Fibroblast of skin of right biceps (primary cell): ENCODE measurements at places on chromosomes 5 and 9.

- DNase-seq: peak; percentile 41
Observed at GRCh38 chr9:78967596-78968217, 604.1 kb upstream of the TLE4 start.

- DNase-seq: no peak
Observed at GRCh38 chr5:6728795-6729183, 15.6 kb downstream of the TENT4A start.

DNA sequence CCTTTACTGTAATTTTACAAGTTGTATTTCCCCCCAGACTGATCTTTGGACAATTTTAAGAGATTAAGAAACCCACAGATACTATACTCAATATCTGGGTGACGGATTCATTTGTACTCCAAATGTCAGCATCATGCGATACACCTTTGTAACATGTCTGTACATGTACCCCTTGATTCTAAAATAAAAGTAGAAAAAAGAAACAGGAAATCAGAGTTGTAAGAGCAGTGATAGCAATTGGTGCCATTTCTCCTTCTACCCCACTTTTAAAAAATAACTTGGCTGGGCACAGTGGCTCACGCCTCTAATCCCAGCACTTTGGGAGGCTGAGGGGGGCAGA, 116.9 kb downstream of the FGF1 start:
- DNase-seq: no peak

DNA sequence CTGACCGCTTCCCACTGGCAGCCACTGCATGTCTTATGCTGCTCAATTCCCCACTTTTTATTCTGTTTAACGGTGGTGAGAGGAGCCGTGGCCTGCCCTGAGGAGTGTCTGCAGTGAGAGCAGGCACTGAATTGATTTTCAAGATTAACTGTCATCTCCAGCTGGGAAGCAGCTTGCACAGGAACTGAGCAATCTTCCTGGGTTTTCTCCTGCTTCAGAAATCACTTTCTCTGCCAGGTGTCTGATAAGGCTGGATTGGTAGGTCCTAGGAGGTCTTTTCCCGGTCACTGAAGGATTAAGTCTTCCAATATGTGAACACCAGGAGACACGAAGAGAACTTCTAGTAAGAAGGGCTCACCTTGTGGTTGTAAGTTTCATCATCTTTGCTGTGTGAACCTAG, 181.1 kb upstream of the RAD23B start:
- no peak for DNase-seq

DNA sequence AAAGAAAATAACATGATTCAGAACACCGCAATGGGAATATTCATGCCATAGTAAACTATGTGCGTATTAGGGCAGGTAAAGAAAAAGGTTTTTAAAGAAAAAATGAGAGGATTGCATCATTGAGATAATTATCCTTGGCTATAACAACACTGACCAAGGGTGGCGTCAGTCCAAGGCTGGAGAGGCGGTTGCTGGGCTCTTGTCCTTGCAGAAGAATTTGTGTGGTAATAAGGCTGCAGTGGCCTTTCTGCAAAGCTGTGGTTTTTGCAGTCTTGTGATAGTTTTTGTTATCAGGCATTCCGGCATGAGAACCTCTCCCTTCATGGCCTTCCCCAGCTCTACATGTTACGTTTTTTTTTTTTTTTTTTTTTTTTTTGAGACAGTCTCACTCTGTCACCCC, 14.0 kb downstream of the BOD1 start:
- peak; percentile 30 for DNase-seq
